Stimulated activated CD8-positive, alpha-beta memory T cell treated with anti-CD3 and anti-CD28 coated beads, Interleukin-15, amount 100 ng/mL, for 24 hours (primary cell): ENCODE measurements at places on chromosomes 16 and 17.
A peak's percentile ranks its signal among the peaks of the same experiment; 100 is the strongest.

DNA sequence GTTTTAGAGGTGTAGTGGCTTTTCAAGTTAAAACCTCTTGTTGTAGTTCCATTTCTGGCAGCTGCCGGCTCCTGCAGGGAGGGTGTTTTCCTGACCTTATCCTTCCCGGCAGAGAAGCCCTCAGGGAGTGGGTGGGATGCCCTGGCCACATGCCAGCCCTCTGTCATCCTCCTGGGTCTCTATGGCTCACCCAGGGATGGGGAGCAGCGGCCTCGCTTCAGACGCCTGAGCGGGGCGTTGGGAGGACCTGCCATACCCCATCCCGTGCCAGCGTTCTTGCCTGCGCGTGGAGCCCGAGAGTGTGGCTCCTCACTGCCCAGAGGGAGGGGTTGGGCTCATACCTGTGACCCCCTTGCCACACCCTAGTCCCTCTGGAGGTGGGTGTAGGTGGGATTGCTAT, 11.9 kb downstream of the KCNJ12 start:
- no peak for DNase-seq

DNA sequence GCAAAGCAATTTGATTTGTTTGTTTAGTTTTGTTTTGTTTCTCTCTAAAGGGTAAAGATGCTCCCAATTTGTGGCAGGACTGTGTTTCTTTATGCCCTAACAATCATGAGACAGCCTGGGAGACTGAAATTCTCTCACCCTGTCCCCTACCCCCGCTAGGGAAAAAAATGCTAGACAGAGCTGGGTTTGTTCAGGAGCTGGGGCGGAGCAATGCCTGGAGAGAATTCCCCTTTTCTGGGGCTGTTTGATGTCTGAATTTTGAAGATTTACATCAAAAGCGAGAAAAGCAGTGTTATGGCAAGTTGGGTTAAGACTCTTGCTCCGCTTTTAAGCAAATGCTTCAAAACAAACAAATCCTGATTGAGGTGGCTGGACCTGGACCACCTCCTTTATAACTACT, 8.4 kb downstream of the MAF start:
- no peak for DNase-seq

DNA sequence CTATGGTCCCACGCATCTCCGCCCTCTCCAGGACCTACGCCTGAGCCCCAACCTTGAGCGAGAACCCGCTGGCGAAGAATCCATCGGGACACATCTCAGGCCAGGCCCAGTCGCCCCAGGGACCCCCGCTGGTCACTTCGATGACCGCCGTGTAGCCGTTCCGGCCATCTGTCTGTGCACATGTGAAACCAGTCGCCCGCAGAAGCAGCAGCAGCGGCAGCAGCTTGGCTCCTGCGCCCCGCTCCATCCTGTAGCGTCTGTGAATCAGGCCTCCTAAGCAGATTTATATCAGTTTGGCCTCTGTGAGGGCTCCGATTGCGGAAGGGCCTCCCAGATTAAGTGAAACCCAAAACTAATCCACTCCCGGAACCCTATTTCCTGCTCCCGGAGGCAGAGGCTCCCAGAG, at the start of gene VMO1:
Gene VMO1, minus strand, starts transcription at position 259 of the 406 bp plus-strand sequence. Its CDS starts 12 bp downstream, at position 247.
- DNase-seq: no peak

DNA sequence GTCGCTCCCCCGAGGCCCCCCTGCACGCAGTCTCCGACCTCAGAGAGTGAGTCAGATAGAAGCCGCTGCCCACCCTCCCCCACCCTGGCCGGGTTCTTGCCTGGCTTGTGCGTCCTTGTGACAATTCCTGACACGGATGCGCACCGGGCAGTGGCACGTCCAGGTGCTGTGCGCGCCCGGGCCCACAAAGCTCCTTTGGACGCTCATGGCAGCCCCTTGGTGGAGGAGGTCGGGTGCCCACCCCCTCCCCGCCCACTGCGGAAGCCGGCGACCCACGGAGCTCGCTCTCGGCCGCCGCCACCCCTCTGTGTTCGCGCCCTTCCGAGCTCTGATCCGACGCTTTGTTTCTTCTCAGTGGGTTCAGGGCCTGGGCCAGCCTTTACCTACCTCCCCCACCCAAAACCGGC, 662 bp upstream of the TUBB3 start:
- DNase-seq: no peak

- peak; percentile 75 for DNase-seq
These were observed 14.5 kb upstream of the TMC7 start for GRCh38 chr16:18969050-18969854.

DNA sequence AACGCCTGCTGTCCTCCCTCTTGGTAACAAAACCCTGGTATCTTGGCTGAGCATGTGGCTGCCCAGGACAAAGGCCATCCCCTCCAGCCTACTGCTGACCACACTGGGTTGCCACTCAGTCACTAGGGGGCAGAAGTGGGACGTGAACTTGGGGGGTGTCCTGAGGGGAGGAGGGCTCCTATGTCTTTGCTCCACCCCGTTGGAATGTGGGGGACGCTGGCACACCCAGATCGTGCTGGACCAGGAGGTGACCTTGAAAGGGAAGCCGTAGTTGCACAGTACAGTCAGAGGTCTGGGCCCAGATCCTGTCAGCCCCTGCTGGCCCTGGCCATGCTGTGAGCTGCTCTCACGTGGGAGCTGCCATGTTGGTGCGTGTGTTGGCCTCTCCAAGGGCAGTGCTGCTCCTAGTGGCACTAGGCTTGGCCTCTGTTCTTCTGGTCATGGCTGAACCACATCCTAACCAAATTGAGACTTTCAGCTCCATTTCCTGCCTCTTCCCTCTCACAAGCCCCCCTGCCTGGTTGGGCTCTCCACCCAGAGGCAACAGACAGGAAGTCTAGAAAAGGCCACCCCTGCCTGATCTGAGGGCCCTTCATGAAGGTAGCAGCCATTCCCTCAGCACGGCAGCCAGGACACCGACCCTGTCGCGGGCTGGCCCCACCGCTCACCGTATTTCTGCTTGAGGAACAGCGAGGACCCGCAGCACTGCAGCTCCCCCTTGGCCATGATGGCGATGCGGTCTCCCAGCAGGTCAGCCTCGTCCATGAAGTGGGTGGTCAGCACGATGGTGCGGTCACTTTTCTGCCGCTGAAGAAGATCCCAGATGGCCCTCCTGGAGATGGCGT, 29.0 kb upstream of the RNPS1 start:
- no peak for DNase-seq

- DNase-seq: no peak
These were observed 156.7 kb downstream of the ZNF423 start for GRCh38 chr16:49698931-49699840.

- no peak for DNase-seq
These were observed 301.9 kb upstream of the KCNJ16 start for GRCh38 chr17:69773081-69773480.

DNA sequence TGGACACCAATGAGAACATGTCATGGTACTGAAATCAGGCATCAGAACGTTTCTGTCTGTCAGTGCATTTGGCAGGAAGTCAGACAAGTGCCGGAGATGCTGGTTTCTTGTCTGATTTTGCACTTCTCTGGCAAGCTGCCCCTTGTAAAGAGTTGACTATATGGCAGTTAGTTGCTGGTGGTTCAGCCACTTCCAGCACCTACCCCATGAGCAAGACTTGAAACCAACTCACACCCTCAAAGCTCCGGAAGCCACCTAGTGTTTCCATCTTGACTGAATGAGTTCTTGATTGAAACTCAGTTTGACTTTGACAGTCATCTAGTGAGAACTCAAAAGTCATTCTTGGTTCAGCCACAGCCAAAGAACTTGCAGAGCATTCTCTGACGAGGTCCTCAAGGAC, 225.1 kb downstream of the SPECC1 start:
- no peak for DNase-seq

- no peak for DNase-seq
These were observed 19.0 kb upstream of the JPT2 start for GRCh38 chr16:1659031-1659430.

GRCh38 chr17:45641541-45641940, 142.6 kb upstream of the CRHR1 start:
- DNase-seq: no peak

DNA sequence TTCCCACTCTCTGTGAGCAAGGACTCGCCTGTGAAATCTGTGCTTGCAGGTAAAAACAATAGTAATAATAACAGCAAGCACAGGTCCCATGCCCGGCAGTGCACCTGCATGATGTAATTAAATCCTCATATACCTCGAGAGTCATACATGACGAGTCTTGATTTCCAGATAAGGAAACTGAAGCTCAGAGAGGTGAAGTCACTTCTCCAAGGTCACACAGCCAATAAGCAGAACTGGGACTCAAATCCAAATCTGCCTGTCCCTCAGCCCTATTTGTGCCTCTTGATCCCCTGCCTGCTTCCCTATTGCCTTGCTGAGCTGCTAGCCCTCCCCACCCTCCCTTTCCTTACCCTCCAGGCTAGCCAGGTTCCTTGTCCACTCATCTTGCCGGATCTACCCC, 38.0 kb upstream of the CPNE2 start:
- DNase-seq: no peak

- no peak for DNase-seq
These were observed 973 bp upstream of the UBTF start for GRCh38 chr17:44220213-44221083.

DNA sequence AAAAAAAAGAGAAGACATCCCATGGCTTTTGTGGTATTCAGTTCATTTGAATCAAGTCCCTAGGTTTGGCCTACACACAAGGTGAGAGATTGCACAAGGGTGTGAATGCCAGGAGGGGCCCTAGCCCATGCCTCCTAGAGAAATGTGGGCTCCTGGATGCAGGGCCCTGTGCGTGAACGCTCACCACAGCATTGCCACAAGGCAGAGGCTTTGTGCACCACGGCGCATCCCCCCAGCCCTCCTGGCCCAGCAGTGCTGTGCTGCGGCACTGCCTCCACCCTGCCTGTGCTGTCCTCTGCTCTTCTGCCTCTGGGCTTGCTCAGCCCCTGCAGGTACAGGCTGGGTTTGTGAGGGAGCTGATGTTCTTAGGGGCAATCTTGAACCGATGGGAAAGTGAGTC, 80.9 kb upstream of the MED9 start:
- DNase-seq: no peak

- DNase-seq: no peak
These were observed 9.9 kb downstream of the ZDHHC1 start for GRCh38 chr16:67406111-67406971.

- DNase-seq: no peak
These were observed 1.6 kb upstream of the MRPL58 start for GRCh38 chr17:75010683-75011400.

GRCh38 chr17:82794781-82795482, 43.1 kb downstream of the TBCD start:
- no peak for DNase-seq

- DNase-seq: no peak
These were observed 35.7 kb upstream of the CCL2 start for GRCh38 chr17:34219405-34219804.

DNA sequence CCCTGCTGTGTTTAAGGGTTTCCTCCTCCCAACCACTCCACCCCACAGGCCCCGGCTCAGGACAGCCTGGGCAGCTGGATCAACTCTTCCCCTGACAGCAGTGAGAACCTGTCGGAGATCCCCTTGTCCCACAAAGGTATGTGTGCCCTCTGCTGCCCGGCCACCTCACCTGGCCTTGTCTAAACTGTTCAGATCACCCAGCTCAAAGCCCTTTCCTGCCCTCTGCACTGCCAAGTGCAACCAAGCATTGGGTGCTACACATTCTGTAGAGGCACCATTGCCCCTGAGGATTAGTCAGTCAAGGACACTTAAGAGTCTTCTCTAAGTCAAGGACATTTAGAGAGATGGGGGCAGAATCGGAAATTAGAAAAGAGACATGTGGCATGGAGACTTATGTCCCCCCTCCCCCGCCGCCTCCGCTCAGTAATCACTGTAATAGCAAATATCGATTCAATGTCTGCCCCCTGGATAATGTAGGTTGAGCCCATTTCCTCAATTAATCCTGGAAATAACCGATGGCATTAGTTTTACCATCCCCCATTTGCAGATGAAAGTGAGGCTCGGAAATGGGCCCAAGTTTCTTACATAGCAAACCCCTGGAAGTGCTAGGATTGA, 8.1 kb downstream of the BTBD17 start:
- no peak for DNase-seq

GRCh38 chr17:61237275-61237674, 162.4 kb upstream of the TBX2 start:
- no peak for DNase-seq

DNA sequence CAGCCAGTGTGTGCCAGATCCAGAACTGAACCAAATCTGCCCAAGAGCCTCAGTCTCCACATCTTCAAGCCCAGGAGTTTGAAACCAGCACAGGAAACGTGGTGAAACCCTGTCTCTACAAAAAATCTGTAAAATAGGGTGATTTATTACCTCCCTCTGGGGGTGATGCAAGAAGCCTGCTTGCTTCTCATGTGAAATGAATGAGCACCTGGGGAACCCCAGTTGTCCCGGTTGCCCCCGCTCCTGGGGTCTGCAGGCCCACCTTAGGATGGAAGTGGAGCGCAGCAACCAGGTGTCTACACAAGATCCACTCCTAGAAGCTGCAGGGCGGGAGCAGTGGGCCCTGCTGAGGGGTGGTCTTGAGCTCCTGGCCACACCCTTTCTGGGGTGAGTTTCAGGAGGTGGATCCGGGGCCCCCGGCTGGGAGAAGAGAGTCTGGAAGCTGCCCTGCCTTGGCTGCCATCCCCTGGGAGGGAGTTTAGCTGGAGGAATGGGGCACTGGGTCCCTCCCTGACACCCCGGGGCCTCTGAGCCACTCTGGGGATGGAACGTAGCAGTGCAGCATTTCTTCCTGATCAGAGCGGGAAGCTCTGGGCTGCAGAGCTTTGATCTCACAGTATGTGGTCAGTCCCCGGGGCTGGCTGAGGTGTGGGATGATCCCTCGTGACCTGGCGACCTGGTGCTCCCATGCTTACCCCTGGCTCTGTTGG, 117.8 kb downstream of the RAB11FIP4 start:
- DNase-seq: no peak

GRCh38 chr16:2180461-2180860, 15.9 kb downstream of the CASKIN1 start:
- DNase-seq: no peak

- no peak for DNase-seq
These were observed 122.1 kb downstream of the SKAP1 start for GRCh38 chr17:48307814-48308411.

DNA sequence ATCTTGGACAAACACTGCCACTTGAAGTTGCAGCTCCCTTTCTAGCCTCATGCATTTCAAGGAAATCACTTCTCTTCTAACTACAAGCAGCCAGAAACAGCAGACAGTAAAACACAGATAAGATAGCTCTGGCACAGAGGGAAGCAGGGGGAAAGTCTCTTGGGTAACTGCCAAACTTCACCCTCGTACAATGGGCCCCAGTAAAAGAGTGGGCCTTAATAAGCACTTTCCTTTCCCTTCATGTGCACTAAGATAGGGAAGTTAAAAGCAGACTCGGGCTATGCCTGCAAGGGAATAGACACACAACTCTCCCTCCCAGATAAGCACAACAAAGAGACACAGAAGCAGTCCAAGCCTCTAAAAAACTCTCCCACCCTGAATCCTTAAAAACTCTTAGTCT, 4.2 kb upstream of the KRTAP4-5 start:
- DNase-seq: no peak

GRCh38 chr17:77410470-77410869, 269.7 kb downstream of the SEC14L1 start:
- no peak for DNase-seq
